ENCODE measurements at places on chromosomes 12 and 14.

GRCh38 chr12:9235519-9235918 lies 27.3 kb upstream of the PZP start:
- DNase-seq, result no peak

DNA sequence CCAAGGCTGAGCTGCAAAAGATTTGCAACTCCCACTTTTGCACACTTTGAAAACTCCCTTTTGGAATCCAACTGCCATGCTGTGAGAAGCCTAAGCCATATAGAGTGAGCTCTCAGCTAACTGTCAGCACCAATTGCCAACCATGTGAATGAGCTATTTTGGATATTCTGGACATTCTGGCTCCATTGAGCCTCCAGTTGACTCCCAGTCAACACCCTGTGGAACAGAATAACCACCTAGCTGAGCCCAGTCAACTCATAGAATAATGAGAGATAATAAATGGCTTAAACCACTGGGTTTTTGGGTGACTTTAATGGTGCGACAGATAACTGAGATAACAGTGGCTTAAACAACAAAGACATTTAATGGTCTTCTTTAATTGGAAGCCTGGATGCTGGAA lies 210.1 kb downstream of the SUDS3 start:
- DNase-seq, result no peak

GRCh38 chr12:38152816-38153736 lies 163.5 kb upstream of the ALG10B start:
- no peak for DNase-seq

DNA sequence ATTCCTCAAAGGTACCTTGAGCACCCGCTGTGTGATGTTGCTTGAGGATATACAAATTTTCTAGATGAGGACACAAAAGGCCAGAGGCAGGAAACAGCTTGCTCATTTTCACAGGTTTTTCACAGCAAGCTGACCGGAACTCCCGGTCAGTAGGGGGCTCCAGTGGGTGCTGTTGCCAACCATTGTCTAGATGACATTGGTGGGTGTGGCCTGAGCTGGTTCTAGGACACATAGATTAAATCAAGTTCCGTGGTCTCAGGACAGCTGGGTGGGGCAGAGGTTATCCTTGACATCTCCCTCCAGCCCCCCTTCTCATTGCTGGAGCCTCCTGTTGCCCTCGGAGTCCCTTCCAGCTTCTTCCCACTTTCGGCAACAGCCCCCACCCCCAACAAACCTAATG lies 153.6 kb upstream of the FKBP4 start:
- DNase-seq, result no peak

DNA sequence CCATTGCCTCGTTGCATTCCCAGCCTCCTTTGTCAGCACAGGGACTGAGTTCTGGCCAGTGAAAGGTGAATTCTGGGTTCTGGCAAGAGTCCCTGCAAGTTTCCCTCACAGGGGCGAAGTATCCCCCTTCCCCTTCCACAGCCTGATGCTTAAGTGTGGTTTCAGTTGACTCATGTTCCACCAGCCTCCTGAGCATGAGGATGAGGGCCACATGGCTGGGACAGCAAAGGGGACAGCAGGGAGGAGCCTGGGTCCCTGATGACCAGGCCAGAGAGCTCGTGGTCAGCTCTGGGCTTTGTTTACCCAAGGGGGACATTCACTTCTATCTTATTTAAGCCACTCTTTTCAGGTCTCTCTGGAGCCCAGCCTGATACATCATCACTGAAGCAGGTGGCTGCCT lies 36.5 kb downstream of the CACNA2D4 start:
- no peak for DNase-seq

DNA sequence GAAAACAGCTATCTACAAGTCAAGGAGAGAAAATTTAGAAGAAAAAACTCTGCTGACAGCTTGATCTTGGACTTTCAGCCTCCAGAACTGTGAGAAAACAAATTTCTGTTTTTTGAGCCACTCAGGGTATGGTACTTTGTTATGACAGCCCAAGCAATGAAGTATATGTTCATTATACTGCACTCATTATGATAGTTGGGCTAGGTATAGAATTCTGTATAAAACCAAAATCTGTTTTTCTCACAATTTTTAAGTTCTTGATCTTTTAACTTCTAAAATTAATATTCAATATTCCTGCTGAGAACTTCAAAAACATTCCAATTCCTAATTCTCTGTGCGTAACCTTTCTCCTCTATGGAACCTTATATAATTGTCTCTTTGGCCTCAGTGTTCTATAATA lies 200.8 kb downstream of the SLC5A8 start:
- DNase-seq, result no peak
